ENCODE measurements at places on chromosomes 7 and 10.

DNA sequence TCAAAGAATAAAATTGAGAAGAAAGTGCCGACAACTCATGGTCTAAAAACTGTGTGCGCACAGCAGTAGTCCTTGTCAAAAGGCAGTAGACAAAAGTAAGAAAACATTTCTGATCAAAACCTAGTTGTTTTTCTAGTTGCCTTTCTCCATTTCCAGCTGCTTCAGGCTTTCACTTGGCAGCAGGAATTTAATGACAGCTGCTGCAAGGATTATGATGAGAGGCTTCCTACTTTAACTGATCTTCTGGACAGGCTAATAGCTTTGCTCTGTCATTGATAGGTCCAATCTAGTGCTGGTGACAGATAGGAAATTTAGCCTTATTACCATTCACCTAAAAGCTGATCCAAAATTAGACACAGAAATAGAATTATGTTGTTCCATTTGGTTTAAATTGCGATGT, 110.7 kb upstream of the SEMA3C start:
- no peak for DNase-seq

- no peak for DNase-seq
Observed at GRCh38 chr7:50648076-50648475, 82.9 kb upstream of the DDC start.

DNA sequence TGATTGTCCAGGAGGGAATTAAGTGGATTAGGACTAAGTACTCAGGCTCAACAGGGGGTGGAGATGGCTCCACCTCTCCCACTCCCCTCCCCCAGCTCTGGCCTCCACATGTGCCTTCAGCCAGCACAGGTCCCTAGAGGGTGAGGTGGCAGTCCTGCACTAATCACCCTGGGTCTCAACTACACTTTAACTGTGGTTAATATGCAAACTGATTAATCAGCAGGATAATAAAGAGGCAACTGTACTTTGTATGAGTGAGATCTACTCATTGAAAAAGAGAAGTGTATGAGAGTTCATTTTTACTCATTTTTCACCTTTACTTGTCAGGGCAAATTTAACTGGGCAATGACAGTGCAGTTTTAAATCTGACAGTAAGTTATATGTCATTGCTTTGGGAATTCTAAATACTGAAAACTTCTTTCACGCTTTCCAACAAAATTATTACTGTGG, 223.8 kb upstream of the CCDC6 start:
- no peak for DNase-seq

GRCh38 chr10:13709931-13710650, 123.3 kb downstream of the PRPF18 start:
- DNase-seq: peak; percentile 29

- DNase-seq: no peak
Observed at GRCh38 chr7:142375710-142376313, 118.0 kb upstream of the PRSS58 start.

- no peak for DNase-seq
Observed at GRCh38 chr7:50221028-50221427, 83.5 kb upstream of the IKZF1 start.

- no peak for DNase-seq
Observed at GRCh38 chr7:44994877-44995554, 5.0 kb upstream of the CCM2 start.

DNA sequence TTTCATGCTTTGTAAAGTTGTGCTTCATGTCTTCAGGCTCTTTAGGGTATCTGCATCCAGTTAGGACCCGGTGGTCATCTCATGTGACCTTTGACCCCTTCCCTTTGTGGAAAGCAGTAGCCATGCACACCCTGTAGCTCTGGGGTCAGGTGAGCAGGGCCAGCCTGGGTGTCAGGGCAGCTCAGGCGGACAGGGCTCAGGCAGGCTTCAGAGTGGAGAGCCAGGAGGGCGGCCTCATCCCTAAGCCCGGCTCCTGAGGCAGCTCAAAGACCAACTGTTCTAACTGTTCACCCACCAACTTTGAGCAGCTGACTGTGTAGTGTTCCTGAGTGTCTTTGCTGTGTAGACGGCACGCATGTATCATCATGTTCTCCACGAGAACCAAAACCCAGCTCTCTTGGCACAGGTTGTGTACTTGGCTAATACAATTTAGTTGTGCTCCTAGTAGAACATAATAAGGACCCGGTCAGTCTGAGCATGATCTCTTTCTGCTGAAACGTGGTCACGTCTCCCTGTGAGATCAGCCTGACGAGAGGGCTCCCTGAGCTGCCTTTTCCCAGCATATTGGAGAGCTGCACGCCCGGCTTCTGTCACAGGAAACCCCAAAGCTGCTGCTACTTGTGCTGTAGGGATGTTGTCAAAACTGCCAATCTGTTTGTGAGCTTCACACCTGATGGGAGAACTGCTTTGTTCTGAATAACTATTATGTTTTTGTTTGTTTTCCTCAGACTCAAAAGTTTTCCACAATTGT, 30.0 kb downstream of the EEPD1 start:
- DNase-seq: no peak

DNA sequence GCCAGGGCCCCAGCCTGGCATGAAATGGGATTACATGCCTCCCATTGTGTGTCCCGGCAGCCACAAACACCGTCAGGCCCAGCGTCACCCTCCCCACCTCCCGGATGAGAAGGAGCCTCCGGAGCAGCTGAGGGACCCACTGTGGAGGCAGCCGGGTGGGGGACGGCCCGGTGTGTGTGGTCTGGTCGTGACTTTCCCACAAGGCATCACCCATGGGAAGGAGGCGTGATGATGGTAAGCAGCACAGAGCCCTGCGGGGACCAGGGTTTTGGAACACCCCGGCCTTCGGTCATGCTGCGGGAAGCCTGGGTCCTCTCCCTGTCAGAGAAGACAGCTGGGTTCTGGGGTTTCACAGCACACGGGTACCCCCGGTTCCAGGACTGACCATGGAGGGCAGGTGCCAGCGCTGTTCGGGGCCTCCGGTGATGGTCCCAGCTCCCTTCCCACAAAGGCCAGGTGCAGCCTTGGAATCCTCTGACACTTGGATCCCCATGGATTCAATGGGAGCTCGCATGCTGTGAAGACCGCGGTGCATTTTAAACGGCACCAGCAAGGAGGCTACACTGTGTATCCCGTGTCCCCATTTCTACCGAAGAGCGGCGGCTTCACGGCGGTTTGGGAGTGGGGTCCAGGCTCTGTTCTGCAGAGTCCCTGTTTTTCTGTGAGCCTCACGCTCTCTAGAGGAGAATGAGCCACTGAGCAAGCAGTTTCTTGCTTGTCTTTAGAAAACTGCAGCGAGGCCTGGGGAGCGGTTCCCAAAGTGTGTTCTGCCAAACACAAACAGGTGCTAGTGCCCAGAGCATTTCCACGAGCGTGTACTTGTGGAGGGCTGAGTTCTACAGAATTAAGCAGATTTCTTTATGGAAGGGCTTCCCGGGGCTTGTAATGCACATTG, 336.0 kb downstream of the ADARB2 start:
- DNase-seq: no peak

GRCh38 chr10:62584731-62585130, 210.6 kb downstream of the ZNF365 start:
- DNase-seq: no peak

DNA sequence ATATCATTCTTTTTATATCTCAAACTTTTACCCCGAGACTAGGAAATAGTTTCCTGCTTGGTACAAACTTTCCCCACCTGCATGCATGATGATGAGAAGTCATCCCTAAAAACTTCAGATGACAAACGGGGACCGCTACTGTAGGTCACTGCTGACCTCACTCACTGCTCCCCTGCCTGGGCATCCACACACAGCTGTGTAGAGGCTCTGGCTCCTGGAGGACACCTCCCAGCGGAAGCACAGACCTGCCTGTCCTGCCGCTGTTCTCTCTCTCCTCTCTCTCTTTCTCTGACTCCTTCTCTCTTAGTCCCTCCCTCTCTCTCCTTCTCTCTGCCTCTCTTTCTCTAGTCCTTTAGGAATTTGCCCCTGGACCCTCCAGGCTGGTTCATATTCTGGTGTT, 202.9 kb upstream of the PITRM1 start:
- DNase-seq: no peak

- no peak for DNase-seq
Observed at GRCh38 chr7:22787951-22788350, 34.7 kb downstream of the TOMM7 start.

GRCh38 chr7:33062023-33062781, at the start of gene NT5C3A:
Gene NT5C3A, minus strand, starts transcription at chr7:33062776. Its CDS starts 71 bp downstream, at chr7:33062705.
- peak; percentile 65 for DNase-seq

- no peak for DNase-seq
Observed at GRCh38 chr10:101146392-101147251, 15.5 kb downstream of the TLX1 start.

DNA sequence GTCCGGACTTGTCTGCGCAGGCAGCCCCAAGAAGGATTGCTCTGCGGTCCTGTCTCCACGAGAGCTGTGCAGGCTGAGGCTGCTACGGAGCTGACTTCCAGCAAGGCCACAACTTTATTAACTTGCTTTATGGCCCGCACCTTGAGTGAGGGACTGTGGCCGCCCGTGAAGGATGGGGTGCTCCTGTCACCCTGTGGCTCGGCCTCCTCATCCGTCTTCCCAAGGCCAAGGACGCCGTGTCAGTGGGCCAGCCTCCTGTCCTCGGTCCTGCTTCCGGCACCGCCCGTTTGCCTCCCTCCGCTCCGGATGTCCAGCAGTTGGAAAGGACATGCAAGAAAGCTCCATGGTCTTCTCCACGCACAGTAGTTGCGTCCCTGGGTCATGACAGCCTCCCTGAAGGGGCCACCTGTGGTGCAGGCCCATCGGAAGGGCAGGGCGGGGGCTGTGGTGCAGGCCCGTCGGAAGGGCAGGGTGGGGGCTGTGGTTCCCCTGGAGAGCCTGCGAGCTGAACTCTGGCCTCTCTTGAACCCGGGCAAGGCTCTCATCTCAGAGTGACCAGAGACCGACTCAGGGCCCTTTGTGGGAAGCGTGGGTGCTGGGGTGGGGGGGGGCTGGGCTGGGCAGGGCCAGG, 87.1 kb downstream of the NKX6-2 start:
- no peak for DNase-seq

GRCh38 chr10:61140765-61141392, 196.9 kb upstream of the RHOBTB1 start:
- DNase-seq: peak; percentile 7

DNA sequence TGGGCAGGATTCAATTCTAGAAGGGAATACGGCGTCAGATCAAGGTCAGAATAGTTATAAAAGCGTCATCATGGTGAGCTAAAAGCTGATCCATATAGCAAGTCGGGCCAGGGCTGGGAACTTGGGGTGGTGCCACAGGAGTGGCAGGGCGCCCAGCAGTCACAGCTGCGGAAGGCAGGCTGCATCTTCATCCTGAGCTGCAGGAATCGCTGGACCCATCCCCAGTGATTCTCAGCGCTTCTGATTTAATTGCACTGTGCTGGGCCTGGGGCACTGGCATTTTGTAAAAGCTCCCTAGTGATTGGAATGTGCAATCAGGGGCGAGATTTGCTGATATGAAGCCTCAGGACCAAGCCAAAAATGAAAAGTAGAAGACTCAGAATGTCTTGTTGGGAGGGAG, 135.3 kb downstream of the CTTNBP2 start:
- DNase-seq: peak; percentile 27

DNA sequence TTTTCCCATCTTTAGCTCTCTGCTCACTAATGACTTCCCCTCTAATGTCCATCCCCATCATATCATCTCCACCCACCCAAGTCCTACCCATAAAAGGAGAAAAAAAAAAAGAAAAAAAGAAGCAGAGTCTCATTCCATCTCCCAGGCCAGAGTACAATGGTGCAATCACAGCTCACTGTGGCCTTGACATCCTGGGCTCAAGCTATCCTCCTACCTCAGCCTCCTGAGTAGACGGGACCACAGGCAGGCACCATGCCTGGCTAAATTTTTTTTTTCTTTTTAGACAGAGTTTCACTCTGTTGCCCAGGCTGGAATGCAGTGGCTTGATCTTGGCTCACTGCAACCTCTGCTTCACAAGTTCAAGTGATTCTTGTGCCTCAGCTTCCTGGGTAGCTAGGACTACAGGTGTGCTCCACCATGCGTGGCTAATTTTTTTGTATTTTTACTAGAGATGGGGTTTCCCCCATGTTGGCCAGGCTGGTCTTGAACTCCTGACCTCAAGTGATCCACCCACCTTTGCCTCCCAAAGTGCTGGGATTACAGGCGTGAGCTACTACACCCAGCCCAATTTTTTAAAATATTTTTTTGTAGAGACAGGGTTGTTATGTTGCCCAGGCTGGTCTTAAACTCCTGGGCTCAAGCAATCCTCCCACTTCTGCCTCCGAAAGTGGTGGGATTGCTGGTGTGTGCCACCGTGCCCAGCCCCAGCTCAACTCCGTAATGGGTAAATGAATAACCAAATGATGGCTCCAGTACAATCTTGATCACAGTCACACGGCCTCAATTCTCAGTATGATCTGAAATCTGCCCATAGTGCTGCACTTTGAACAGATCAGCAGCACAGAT, 24.6 kb upstream of the SGMS1 start:
- DNase-seq: no peak

DNA sequence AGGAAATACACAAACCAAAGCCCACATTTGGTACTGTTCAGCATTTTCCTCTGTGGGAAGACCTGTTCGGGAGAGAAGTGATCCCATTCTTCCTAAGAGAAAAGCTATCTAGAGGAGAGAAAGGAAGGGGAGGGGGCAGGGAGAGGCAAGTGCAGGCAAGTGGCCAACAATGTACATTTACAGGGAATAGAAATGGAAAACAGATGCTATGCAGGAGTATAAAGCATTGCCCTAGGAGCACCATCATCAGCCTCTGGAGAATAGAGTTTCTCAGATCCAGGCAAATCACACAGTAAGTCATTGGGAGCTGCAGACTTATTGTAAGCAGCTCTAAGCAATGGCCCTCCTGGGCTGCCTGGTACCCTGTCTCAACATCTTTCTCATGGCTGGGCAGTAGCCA, 424.4 kb upstream of the AUTS2 start:
- no peak for DNase-seq

GRCh38 chr7:19390795-19391194, 245.6 kb upstream of the FERD3L start:
- DNase-seq: no peak

- no peak for DNase-seq
Observed at GRCh38 chr10:5291501-5292195, 73.1 kb upstream of the UCN3 start.

DNA sequence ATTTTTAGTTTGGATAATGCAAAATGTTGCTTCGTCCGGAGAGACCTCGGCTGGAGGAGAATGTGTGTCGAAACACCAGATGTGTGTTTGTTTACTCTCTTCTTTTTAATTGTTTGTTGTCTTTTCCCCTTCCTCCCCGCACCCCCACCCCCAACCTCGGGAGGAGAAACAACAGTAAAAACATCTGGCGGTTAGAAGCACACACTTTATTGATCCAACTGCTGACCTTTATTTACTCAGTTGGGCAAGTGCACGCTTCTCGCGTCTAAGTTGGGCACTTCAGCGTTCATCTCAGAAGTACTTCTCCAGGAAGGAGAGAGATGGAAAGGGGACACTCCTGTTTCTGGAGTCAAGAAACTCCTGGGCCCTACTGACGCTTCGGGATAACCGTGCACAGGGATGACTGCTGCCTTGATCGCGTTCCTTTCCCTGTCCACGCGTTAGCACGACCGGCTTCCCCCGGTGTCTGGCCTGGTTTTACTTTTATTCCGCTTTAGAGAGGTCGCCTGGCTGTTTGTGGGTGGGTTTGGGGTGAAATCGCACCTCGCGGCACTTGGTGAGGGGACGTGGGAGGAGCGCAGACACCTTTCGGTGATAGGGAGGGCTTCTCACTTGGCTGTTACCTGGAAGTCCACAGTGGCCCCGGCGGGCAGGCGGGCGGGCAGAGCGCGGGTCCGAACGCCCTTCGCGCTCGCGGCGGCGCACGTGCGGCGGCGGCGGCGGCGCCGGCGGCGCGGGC, 168.3 kb upstream of the PPP1R3A start:
- no peak for DNase-seq
